ENCODE measurements at places on chromosomes 5 and 9.

GRCh38 chr5:34684281-34684979 lies 28.3 kb downstream of the RAI14 start:
- H3K36me3 ChIP-seq = no peaks in the 10 kb centered on the region
- no peak overlapping the region for H3K27ac ChIP-seq
- H3K4me3 ChIP-seq = no peak overlapping the region

- H3K27me3 ChIP-seq = no peaks in the 10 kb centered on the region
- H3K4me3 ChIP-seq = no peak overlapping the region
- no peak for DNase-seq
Observed at GRCh38 chr5:148910686-148911361, 84.4 kb downstream of the ADRB2 start.

DNA sequence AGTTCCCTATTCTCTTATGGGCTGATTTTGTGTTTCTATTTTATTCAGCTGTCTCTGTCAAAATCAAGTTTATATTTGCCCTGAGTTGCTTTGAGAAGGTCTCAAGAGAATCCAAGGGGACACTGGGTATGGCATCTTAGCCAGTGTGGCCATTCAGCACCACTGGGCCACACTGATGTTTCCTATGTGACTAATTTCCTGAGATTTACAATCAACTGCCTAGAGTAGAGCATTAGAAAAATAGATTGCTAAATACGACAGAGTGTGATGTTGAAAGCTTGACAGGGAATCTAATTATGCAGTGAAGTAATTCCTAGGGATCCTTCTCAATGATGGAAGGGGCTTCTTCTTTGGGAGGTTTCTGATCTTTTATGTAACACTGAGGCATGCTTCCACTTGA lies 141.7 kb downstream of the SV2C start:
- DNase-seq = no peak
- H3K27ac ChIP-seq = no peak overlapping the region
- H3K4me1 ChIP-seq = no peaks in the 10 kb centered on the region
- H3K36me3 ChIP-seq = no peaks in the 10 kb centered on the region
- H3K27me3 ChIP-seq = peaks cover 5% of the 10 kb centered on the region
- H3K4me3 ChIP-seq = no peak overlapping the region

DNA sequence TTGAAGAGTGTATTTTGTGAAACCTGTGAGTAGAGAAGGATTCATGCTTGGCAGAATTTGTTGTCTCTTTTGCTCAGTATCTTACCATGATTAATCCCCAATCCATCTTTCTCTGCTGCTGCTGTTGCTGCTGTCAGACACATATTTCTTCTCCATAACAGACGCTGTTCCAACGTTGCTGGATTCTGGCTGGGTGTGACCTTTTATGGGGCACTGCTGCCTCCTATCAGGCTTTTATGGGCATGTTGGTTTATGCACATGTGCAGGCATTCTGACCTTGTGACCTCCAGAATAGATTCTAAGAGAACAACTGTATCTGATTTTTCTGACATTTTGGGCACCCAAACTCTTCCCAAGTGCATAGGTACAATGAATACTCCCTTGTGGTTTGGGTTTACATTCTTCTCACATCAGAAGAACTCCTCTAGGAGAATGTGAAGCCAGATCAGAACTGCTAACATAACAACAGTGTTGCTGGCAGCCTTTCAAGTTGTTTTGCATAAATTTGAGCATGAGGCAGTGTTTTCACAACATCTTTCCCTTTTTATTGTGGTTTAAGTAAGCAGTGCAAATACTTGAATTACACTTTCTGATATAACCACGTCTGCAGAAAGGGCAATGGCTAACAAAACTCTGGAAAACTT lies 9.2 kb upstream of the ISL1 start:
- H3K4me3 ChIP-seq = no peak overlapping the region
- no peak for DNase-seq
- no peaks in the 10 kb centered on the region for H3K4me1 ChIP-seq
- no peak overlapping the region for H3K27ac ChIP-seq

DNA sequence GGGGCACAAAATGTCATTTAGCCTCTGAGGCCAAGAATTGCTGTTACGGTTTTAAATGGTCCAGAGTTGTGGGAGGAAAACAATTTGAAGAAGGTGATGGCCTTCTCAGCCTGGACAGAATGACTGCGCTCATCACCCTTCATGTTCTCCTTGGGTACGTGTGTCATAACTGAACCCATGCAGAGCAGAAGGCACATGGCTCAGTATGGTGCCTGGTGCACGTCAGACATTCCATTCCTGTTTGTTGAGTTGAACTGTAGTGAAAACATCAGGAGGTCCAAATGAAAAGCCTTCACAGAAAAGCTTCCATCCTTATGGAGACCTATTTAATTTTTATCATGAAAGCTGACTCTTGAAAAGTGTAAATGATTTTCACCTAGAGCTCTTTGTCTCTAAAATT lies 133.2 kb downstream of the CFAP90 start:
- H3K27ac ChIP-seq = no peak overlapping the region
- DNase-seq = no peak

GRCh38 chr5:63961598-63962161 lies 565 bp downstream of the HTR1A start:
- no peak overlapping the region for H3K4me3 ChIP-seq
- no peaks in the 10 kb centered on the region for H3K36me3 ChIP-seq
- H3K4me1 ChIP-seq = no peaks in the 10 kb centered on the region

DNA sequence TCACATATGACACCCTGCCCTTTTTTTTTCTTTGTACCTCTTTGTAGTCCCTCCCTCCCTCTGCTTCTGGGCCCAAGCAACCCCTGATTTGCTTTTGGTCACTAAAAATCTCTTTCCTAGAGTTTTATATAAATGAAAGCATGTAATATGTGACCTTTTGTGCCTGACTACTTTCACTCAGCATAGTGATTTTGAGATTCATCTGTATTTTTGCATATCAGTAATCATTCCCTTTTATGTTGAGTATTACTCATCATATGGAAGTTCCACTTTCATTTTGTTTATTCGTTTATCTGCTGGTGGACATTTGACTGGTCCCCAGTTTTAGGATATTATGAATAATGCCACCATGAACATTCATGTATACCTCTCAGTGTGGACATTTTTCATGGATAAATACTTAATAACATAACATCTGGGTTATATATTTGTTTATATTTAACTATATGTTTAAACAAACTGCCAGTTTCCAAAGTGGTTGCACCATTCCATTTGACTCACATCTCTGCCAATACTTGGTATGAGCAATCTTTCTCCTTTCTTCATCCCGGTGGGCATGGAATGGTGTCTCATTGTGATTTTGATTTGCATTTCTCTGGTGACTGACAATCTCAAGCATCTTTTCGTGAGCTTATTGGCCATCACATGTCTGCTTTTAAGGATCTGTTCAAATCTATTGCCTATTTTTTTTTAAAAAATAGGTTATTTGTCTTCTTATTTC lies 115.7 kb upstream of the S1PR3 start:
- H3K36me3 ChIP-seq = no peaks in the 10 kb centered on the region
- H3K27me3 ChIP-seq = peaks cover 8% of the 10 kb centered on the region
- H3K27ac ChIP-seq = no peak overlapping the region
- no peak overlapping the region for H3K4me3 ChIP-seq
- H3K4me1 ChIP-seq = no peaks in the 10 kb centered on the region

GRCh38 chr9:73753171-73753570 lies 601.5 kb downstream of the ANXA1 start:
- H3K4me3 ChIP-seq = no peak overlapping the region
- no peaks in the 10 kb centered on the region for H3K36me3 ChIP-seq
- H3K4me1 ChIP-seq = no peaks in the 10 kb centered on the region
- no peak overlapping the region for H3K27ac ChIP-seq
- DNase-seq = no peak

- H3K27me3 ChIP-seq = no peaks in the 10 kb centered on the region
- H3K4me3 ChIP-seq = no peak overlapping the region
- no peaks in the 10 kb centered on the region for H3K4me1 ChIP-seq
- H3K36me3 ChIP-seq = no peaks in the 10 kb centered on the region
- DNase-seq = no peak
- H3K27ac ChIP-seq = no peak overlapping the region
Observed at GRCh38 chr5:84255315-84255714, 129.4 kb downstream of the EDIL3 start.

Measured in activated B cell treated with CpG ODN at 0.5 μM for 24 hours (primary cell).